Pancreas (tissue), 10 donors: ENCODE measurements at places on chromosomes 13 and 19. TPM values are rescaled to one million over a fixed set of nuclear protein-coding genes. Genes with fewer than 3 reads are reported as not detected.

DNA sequence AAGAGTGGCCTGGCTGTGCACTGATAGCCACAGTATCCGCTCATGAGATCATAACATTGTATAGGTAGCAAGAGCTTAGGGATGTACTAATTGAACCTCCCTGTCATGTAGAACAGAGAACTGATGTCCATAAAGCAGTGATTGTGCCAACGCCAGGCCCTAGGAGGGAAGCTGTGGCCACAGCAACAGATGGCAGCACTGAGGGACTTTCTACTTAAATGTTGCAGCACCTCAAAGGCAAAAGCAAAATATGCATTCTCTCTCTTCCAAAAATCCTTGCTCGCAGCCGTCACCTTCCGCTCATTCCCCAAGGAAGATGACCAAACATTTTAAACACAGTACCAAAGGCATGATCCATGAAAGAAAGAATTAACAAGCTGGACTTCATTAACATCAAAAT lies 32.3 kb downstream of the COL4A1 start:
- DNase-seq, result no peak
- H3K27ac ChIP-seq, result no peak overlapping the region
- H3K4me1 ChIP-seq, result no peaks in the 10 kb centered on the region
- H3K36me3 ChIP-seq, result no peaks in the 10 kb centered on the region
- no peaks in the 10 kb centered on the region for H3K27me3 ChIP-seq

- H3K27ac ChIP-seq, result no peak overlapping the region
- no peaks in the 10 kb centered on the region for H3K36me3 ChIP-seq
- H3K4me3 ChIP-seq, result no peak overlapping the region
- no peaks in the 10 kb centered on the region for H3K27me3 ChIP-seq
- peaks cover 26% of the 10 kb centered on the region for H3K4me1 ChIP-seq
Measured at GRCh38 chr13:98824376-98825160, 72.1 kb upstream of the SLC15A1 start.

DNA sequence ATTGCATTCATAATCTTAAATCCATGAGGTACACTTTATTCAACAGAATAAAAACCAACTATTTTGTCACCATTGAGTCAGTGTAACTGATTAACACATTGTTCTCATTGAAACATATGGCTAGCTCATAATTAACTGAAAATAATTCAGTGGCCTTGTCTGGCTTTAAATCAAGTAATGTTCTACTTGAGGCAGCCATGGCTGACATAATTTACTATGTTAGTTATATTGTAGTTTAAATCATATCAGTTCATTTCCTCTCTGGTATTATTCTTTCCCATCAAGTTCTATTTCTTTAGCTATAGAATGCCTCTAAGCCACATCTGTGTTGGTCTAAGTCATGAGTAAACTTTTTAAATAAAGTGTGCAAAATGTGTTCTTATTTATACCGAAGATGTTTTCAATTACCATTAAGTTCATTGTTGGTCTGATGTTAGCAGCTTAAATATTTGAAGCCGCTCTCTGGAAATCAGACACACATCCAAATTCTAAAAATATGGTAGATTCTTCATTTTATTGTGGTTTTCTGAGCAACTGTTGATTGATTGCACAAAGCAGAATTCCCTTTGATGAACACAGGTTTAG lies 393.7 kb downstream of the GPC6 start:
- H3K27me3 ChIP-seq, result no peaks in the 10 kb centered on the region
- H3K4me1 ChIP-seq, result no peaks in the 10 kb centered on the region
- H3K36me3 ChIP-seq, result no peaks in the 10 kb centered on the region
- no peak for DNase-seq
- H3K27ac ChIP-seq, result no peak overlapping the region

Gene ANKLE1
- 0.59 TPM for total RNA-seq

DNA sequence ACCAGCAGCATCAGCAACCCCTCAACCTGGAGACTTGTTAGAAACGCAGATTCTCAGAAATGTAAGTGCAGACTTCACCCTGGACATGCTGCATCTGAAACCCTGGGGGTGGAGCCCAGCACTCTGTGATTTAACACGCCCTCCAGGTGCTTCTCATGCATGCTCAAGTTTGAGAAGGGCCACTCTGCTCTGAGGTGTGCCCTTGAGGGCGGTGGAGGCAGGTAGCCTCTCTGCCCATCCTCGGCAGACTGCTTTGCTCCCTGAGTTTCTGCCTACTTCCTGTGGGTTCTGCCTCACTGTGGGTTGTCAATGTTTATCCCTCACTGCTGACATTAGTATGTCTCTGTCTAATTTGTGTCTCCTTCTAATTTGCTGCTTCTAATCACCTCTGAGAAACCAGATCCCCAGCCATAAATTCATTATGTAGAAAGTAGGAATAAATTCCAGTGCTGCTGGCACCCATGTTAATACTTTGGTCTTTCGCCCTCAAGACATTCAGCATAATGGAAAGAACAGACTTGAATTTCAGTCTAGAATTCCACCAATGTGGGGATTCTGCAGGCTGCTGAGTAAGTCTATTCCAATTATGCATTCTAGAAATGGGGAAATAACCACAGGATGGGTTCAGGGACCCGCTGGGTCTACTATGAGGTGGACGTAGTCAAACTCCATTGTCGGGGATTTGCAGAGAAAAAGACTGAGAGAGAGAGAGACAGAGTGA lies 51.3 kb upstream of the CYSLTR2 start:
- no peak for DNase-seq
- H3K36me3 ChIP-seq, result no peaks in the 10 kb centered on the region
- no peaks in the 10 kb centered on the region for H3K4me1 ChIP-seq
- no peaks in the 10 kb centered on the region for H3K27me3 ChIP-seq
- H3K27ac ChIP-seq, result no peak overlapping the region

DNA sequence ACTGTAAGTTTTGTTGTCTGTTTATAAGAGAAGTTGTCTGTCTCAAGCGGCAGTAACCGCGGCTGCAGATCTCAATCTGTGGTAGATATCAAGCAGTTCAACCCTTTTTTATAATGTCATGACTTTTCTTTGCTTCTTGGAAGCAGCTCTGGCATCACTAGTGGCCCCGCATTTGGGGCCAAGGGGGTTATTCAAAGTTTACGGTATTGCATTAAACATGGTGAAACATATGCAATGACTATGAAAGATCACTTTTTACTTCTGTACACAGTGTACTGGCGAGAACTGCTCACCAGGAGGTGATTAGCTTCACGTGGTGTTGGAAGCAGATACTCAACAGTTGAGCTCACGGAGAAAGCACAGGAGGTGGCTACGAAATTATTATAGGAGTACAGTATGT lies 4.6 kb upstream of the FFAR3 start:
- no peaks in the 10 kb centered on the region for H3K4me1 ChIP-seq
- no peak overlapping the region for H3K27ac ChIP-seq
- H3K4me3 ChIP-seq, result no peak overlapping the region
- no peaks in the 10 kb centered on the region for H3K27me3 ChIP-seq
- no peaks in the 10 kb centered on the region for H3K36me3 ChIP-seq
- DNase-seq, result no peak

DNA sequence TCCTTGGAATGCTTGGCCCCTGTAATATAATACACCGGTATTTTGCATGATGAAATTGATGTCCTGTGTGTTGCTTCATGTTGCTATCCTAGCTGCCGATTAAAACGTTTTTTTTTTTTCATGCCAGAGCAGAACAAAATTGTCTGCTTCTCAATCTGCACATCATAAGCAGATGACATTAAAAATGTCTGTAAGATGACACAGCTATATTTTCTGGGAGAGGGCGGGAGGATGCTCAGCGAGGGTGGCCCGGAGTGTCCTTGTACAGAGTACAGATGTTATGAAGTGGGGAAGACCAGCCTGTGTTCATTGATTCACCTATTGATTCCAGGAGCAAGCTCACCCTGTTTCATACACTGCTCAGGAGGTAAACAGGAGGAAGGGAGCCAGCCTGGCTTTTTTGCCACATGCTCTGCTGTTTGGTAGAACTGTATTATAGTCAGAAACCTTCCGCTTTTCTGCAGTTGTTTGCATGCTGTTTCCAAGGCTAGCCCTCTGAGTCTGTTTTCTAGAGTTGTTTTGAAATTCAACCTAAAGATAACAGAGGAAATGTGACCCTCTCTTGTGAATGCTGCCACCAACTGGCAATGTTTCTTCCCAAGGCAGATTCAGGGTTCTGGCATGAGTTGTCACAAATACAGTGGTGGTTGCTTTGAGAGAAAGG lies 4.7 kb upstream of the IRS2 start:
- H3K4me3 ChIP-seq, result no peak overlapping the region
- no peaks in the 10 kb centered on the region for H3K27me3 ChIP-seq
- H3K27ac ChIP-seq, result no peak overlapping the region
- no peaks in the 10 kb centered on the region for H3K36me3 ChIP-seq
- H3K4me1 ChIP-seq, result peaks cover 15% of the 10 kb centered on the region

DNA sequence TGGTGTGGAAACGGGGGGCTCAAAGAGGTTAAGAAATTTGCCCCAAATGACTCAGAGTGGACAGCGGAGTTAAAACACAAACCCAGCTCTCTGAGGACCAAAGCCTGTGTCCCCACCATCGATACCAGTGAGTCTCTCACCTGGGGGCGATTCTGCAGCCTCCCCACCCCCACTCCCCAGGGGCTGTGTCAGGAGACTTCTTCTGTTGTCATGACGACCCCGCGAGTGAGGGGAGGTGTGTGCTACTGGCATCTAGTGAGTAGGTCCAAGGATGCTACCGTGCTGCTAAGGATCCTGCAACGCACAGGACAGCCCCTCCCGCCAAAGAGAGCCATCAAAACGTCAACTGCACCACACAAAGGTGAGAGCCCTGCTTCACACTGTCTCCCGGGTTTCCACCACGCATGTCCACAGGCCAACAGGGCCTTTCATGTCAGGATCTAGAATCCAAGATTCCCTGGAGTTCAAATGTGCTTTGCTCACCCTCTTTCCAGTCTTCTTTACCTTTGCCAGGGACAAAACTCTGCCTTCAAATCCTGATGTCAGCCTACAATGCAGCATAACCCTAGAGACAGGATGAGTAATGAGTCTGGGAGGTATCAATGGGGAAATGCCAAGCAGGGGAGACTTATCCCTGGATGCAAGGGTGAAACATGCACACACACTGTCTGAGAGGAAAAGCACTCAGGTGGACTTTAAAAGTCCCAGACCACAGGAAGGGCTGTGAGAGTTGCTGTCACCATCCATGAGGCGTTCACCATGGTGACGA lies 3.9 kb downstream of the RANBP3 start:
- no peaks in the 10 kb centered on the region for H3K36me3 ChIP-seq
- peaks cover 38% of the 10 kb centered on the region for H3K4me1 ChIP-seq

GRCh38 chr13:73171926-73172325 lies 113.1 kb downstream of the KLF5 start:
- H3K27ac ChIP-seq, result no peak overlapping the region
- H3K4me1 ChIP-seq, result no peaks in the 10 kb centered on the region
- H3K27me3 ChIP-seq, result no peaks in the 10 kb centered on the region
- no peaks in the 10 kb centered on the region for H3K36me3 ChIP-seq
